Ecto neural progenitor cell (in vitro differentiated cells): ENCODE measurements at places on chromosomes 5 and 9.

GRCh38 chr9:109289931-109290330, 30.9 kb downstream of the EPB41L4B start:
- no peak for DNase-seq

DNA sequence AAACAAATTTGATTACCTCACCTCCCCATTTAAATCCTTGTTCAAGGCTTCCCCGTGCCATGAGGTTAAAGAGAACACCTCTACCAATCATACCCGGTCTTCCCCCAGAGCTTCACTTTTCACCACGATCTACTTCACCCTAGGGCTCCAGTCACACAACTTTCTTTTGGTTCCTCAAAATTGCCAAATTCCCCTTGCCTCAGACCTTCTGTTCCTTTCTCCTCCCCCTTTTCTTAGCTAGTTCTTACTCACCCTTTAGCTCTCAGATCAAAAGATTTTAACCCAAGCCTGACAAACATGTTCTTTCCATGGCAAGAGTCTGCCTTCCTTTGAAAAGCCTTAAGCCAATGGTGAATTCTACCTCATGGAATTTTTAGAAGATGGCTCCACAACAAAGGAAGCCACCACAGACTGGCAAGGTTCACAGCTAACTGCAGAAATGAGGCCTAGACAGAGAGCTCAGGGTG, 56.7 kb downstream of the MAPKAP1 start:
- no peak for DNase-seq

GRCh38 chr5:146340260-146341081, 1.8 kb downstream of the POU4F3 start:
- DNase-seq = peak; percentile 82

GRCh38 chr5:149887622-149888183, 56.9 kb downstream of the PDE6A start:
- DNase-seq = no peak

DNA sequence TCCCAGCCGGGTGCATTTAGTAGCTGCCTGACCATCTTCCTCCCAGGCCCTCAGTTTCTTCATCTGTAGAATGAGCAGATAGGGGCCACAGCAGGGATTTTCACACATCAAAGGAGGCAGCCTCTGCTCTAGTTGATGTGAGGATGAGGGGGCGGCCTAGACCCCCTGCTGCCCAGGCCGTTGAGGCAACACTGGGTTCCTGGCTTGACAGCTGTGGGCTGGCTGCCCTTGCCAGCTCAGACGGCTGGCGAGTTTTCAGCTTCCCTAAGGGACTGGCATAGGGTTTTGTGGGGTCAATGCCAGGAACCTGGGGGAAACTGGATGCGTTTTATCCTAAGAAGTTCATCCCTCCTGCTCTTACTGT, 49.6 kb downstream of the NDST1 start:
- no peak for DNase-seq

- DNase-seq = no peak
Measured at GRCh38 chr9:134166374-134166773, 2.0 kb upstream of the RNU6ATAC start.

DNA sequence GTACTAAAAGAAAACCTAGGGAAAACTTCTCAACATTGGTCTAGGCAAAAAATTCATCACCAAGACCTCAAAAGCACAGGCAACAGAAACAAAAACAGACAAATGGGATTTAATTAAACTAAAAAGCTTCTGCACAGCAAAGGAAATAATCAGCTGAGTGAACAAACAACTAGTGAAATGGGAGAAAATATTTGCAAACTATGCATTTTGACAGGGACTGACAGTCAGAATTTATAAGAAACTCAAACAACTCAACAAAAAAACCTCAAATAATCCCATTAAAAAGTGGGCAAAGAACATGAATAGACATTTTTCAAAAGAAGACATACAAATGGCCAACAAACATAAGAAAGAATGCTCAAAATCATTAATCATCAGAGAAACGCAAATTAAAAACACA, 189.4 kb downstream of the AUH start:
- DNase-seq = no peak

DNA sequence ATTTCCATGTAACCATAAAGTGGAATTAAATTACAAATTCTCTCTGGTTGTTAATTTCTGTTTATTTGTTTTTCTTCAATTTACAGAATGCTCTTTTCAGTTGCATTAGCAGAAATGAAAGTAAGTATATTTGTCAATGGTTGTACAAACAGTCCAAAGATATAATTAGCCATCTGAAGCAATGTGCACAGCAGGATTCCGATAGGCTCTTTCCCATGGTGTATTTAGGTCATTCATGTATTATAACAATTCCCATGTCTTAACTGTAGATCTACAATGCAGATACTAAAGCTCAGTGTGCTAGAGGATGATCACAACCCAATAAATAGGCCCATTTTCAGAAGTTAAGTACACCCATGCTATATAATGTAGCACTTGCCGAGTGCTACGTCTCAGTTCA, 43.8 kb downstream of the RECK start:
- DNase-seq = no peak

- no peak for DNase-seq
Measured at GRCh38 chr5:41763081-41763480, 107.1 kb downstream of the OXCT1 start.

GRCh38 chr9:82192211-82192610, 203.6 kb downstream of the SPATA31D1 start:
- DNase-seq = no peak

DNA sequence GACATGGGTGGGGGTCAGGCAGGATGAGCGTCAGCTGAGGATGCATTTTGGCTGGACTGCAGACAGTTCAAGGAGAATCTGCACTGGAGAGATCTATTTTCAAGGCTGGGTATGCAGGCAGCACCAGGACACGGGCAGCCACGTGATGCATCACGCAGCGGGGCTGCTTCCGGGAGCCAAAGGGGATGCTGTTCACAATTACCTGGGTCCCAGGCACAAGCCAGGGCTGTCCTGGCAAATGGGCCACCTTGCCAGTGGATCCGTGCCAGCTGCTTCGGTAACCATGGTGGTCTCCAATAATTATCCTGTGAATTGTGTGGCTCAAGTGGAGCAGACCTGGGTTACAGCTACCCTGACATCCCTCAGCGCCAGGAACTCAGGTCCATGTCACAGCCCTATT, 17.5 kb downstream of the DBH start:
- no peak for DNase-seq

DNA sequence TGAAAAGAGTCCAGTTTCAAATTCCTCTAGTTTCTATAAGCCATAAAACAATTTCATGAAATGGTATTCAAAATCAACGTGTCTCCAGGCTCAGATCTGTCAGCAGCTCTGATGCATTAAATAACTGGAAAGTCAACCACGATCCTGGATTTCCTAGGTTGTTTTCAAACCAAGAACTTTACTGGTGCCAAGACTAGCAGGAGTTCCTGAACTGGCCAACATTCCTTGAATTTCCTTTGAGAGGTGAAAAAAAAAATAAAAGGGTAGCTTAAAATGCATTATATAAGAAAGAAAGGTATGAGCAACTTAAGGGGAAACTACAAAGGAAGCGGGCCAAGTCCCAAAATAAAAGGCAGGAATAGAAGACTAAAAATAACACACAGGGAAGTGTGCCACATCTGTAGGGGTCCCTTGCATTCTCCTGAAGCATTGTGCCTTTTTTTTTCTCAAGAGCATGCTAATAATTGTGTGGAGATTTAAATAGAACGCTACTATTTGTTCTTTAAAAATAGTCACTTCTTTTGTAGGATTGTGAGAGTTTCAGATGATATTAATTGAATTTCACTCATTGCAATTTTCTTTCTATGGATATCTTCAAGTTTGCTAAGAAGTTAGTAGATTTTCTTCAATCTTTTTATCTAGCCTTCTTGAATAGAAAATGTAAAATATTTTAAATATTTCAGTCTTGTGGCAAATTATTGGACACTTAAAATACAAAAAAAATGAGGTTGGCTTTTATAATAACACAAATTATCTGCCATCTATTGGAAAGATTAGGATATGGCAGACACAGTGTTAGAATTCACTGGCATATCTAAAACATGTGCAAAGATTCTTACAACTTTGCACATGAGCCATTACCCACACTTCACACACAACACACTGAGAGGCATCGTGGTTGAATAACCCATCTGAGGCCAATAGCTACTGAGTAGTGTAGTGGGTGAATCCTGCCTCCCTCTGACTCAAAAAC, 15.3 kb downstream of the ESM1 start:
- DNase-seq = no peak

DNA sequence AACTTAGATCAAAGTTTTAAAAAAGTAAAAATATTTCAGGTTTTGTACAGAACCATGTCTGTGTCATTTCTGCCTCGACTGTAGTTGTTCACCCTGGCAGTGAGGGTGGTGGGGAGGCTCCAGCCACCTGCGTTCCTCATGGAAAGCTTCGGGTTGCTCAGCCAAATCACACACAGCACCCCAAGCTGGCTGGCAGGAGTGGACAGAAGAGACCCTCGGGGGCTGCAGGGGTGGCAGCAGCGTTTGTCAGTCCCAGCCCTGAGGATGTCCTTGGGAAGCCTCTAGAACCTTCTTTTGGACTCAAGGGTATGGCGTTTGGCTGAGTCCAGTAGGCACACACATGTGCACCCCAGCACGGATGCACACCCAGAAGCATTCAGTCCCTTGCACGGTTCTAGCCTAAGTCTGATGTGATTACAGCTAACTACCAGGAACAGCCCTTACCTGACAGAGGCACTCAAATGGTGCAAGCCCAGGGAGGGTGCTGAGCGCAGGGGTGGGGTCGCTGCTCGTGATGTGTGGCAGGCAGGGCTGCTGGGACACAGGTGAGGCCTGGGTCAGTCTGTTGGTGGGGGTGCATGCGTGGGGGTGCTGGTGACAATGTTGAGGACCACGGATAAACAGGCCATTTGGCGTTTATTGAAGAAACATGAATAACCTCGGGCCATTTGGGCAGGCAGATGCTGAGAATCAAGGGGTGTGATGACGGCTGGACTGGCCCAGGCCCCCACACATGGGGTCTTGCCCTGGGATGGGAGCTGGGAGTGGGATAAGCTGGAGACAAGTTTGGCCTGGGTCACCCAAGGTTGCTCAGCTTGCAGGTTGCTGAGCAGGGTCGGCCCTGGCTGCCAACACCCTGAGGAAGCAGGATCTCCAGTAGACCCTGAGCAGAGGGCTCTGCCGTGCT, 103.4 kb downstream of the PHF2 start:
- peak; percentile 33 for DNase-seq
